Stimulated activated CD4-positive, alpha-beta T cell treated with anti-CD3 and anti-CD28 coated beads, TNF-alpha, amount 100 ng/mL, for 4 hours (primary cell): ENCODE measurements at places on chromosomes 2 and 18.

- no peak for DNase-seq
Observed at GRCh38 chr18:24006712-24007313, 7.7 kb upstream of the TTC39C start.

DNA sequence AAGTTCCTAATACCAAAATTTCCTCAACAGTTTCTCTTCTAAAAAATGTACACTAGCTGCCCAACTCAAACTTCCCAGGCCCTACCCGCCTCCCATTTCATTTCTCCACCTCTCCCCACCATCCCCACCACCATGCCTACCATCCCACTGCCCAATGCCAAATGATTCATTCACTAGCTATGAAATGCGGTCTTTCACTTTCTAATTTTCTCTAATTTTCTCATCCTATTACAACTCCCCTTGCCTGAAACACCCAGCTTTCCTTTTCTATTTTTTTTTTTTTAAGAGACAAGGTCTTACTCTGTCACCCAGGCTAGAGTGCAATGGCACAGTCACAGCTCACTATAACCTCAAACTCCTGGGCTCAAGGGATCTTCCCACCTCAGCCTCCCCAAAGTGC, 38.4 kb downstream of the KIDINS220 start:
- no peak for DNase-seq

GRCh38 chr2:30936977-30937376, 129.7 kb upstream of the CAPN13 start:
- DNase-seq, result no peak

DNA sequence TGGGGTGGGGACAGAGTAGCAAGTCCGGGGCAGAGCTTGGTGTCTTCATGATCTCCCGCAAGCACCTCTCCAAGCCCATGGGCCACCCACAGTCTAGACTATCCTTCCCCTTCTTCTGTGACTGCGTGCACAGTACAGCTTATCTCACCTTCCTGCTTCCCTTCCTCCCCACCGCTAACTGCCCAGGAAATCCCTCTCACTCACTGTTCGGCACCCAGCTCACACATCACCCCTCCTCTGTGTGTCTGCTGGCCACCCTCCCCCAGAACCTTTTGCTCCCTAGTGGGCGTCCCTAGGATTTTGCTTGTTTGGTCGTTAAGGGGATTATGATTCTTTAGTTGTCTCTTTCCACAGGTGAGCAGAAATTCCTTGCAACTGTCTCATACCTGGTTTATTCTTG, 31.5 kb upstream of the SMAD7 start:
- no peak for DNase-seq

- no peak for DNase-seq
Observed at GRCh38 chr18:60452421-60452820, 79.8 kb upstream of the MC4R start.

DNA sequence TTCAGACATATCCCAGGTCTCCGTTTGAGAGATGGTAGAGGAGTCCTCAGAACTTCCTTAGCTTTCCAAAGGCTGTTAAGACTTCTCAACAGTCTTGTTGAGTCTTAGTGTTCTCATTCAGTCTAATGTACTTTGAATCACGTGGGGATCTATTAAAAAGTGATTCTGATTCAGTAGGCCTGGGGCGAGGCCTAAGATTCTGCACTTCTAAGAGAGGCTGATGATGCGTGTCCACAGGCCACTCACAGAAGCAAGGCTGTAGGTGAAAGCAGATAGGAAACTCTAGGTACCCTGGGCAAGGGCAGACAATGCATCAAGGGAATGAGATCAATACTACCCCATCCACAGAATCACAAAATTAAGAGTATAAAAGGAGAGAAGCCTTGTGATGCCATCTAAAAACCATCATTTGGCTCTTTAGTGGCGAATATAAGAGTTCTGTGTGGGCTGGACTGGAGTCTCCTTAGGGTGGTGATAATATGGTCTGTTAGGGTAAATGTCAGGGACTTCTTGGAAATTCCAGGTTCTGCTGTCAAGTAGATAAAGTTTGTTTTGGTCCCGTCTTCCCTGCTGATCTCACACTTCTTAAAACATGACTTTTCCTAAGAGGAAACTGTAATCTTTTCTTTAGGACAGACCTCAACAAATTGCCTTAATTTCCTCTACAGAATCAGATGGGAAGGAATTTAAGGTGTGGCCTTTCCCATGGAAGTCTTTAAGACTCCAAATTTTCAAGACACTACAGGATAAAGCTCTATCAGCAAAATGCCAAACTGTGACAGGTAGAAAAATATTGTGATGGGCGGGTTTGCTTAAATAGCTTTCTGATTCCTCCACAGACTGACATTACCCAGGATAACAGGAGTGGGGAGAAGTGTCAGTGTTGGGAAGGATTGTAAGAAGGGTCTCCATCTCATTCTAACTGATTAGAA, 45.7 kb upstream of the NEMP2 start:
- DNase-seq, result no peak

GRCh38 chr2:59896499-59897245, 656.8 kb downstream of the BCL11A start:
- no peak for DNase-seq

DNA sequence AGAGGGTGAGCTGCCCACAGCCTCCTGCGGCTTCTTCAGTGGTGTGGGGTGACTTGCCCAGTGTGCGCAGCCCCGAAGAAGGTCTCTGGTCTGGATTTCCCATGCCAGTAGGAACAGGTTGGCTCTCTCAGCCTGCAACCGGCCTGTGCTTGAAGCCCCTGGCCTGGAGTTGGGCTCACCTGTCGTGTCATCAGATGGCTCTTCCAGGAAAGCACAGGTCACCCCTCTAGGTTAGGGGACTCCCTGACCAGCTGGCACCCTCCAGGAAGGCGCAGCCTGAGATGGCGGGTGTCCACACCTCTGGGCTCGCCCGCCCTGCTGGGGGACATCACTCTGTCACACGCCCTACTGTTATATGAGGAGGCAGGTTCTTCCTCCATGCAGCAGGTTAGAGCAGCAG, 179.8 kb downstream of the SEPTIN10 start:
- DNase-seq, result no peak

- DNase-seq, result no peak
Observed at GRCh38 chr2:71618327-71619113, 165.2 kb downstream of the DYSF start.

DNA sequence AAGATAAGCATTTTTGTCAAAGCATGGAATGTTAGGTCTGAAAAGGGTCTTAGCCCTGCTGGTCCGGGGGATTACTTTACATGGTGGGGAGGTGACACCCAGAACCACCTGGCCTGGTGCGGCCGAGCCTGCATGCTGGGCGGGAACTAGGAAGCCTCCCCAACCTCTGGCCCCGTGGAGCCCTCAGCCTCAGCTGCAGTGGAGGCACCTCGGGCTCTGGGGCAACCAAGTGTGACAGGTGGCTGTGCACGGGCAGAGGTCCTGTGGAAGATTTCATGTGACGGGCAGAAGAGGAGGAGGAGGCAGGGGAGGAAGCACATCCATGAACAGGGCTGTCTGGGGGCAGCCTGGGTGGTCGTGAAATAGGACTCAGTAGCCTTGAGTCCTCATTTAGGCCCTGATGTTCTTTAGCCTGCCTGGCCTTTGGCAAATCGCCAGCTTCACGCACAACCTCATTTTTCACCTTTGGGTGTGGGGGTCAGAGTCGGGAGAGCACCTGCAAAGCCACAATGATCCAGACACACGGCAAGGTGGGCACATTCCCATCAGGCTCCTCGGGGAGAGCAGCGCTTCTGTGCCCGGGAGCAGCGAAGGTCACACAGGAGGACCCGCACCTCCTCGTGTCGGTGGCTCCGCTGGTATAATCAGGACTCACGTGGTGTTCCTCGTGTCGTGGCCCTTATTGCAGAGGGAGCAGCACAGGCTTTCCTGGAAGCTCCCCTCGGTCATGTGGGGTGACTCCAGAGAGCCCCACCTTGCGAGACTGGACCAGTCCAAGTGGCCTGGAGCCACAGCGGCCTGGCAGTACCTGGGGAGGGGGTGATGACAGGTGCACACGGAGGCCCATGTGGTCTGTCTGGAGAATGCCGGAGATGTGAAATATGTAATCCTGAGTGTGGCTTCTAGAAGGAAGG, 13.9 kb downstream of the CNDP2 start:
- DNase-seq, result no peak

GRCh38 chr2:112152476-112153178, 14.4 kb downstream of the FBLN7 start:
- DNase-seq, result no peak

- DNase-seq, result no peak
Observed at GRCh38 chr2:65159906-65160305, 30.0 kb upstream of the RAB1A start.

- no peak for DNase-seq
Observed at GRCh38 chr2:12041236-12041635, 294.8 kb downstream of the LPIN1 start.
